ENCODE measurements at places on chromosomes 4 and X.

DNA sequence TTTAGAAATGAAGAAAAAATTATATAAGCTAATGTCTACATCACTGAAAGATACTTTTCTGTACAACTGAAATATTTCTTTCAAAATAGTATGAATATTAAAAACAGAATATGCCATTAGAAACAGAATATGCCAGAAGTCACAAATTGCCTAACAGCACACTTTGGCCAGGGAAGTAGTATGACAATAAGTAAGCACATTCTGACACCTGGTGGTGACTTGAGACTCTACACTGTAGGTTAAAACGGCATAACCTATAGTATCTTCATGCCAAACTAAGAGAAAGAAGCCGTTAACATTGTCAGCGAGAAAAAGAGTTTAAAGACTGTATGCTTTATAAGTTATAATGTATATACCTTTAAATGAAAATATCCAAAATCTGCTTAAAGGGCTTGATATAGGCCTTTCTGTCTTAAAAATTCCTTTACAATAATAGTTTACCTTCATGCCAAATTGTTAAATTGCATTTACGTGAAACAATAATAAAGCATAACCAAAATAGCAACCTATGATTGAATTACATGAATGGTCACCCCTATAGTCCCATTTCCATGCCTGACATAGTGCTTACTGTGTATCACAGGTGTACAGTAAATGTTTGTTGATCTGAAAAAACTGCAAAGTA is 32.8 kb downstream of the FAM13A start:
- peak; percentile 35 for DNase-seq

GRCh38 chrX:36957425-36958328 is 50.5 kb upstream of the FAM47C start:
- DNase-seq: no peak

DNA sequence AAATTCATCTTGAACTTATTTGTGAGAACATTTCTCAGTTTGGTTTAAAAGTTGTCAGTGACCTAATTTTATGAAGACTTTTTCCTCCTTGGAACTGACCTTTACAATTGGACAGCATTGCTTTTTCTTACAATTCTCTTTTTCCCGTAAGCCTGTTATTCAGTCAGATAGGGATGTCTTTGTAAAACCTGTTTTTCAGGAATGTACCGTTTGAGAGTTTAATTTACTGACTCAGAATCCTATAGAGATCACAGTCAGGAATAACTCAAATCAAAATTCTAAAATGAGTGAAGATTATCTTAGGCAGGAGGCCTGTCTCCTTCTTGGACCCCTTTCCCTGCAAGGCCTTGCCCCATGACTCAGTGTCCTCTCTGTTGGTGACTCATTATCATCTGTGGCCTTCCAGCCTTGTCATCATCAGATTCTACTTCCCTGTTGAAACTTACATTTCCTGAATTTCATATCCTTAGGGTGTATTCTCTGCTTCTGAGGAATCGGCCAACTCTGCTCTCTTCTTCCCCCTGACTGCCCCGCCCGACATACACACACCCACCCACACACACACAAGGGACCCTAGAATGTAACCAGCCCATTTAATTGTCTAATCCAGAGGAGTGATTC is 99.8 kb downstream of the ARHGAP10 start:
- DNase-seq: no peak

DNA sequence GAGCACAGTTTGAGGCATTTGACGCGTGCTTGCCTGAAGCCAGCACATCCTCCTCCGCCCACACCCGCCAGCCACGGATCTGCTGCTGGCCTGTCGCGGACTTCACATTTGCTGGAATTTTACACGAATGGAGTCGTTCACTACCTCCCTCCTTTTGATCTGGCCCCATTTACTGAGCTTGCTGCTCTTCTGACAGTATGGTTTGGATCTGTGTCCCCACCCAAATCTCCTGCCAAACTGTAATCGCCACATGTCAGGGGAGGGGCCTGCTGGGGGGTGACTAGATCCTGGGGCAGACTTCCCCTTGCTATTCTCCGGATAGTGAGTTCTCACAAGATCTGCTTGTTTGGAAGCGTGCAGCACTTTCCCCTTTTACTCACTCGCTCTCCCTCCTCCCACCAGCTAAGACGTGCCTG is 19.9 kb upstream of the CPLX1 start:
- DNase-seq: no peak

DNA sequence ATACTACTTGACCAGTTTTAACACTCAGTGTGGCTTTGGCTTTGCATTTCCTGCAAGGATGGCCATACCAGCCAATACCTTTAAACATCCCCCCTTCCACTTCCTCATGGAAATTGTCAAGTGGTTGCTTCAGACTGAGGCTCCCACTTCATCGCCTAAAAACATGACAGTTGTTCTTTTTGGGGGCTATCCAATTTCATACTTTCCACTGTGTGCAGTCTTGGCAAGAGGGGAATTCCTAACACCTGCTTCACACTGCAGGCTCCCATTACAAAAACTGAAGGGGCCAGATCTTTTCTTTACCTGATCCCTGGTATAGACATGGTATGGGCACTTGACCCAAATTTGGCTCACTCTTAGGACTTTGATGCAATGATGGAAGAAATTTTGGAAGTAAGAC is 28.5 kb upstream of the TSR2 start:
- no peak for DNase-seq

GRCh38 chr4:54439831-54440243 is 210.7 kb downstream of the PDGFRA start:
- DNase-seq: no peak

DNA sequence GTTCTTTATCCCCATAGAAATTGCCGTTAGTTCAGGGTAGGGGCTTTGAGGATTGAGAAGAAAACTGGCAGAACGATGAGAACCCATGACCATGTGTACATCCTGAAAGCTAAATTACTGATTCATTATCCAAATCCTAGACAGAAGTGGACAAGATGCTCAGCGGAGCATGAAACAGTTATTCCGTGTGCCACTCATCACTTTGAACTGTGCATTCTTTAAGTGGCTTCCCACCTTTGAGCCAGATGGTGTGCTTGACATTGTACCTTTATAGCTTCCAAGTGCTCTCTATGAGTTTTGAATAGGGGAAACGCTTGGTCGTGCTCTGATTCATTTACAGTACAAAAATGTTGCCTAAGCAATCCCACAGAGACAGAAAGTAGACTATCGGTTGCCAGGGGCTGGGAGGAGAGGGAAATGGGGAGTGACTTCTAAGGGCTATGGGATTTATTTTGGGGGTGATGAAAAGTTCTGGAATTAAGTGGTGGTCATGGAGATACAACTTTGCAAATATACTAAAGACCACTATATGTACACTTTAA is 100.0 kb downstream of the DOCK11 start:
- DNase-seq: no peak

GRCh38 chrX:31199840-31200114 is 127.9 kb upstream of the FTHL17 start:
- no peak for DNase-seq

DNA sequence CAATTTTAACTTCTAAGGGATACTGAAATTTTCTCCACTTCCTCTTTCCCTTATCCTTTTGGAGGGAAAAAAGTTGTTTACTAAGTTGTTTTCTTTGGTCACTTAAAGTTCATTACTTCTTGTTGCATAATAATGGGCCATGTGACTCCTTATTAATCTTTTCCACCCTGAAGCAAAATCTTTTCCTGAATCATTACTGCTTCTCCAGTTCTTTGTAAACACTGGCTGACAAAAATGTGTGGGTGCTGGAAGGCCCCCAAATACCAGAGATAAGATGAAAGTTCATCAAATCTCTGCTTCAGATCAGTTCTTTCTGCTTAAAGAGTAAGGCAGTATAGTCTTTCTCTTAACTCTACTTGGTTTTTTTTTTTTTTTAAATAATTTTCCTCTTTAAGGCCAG is 108.9 kb upstream of the NHS start:
- DNase-seq: no peak

GRCh38 chr4:55399581-55399980 is 3.8 kb downstream of the TMEM165 start:
- DNase-seq: no peak

DNA sequence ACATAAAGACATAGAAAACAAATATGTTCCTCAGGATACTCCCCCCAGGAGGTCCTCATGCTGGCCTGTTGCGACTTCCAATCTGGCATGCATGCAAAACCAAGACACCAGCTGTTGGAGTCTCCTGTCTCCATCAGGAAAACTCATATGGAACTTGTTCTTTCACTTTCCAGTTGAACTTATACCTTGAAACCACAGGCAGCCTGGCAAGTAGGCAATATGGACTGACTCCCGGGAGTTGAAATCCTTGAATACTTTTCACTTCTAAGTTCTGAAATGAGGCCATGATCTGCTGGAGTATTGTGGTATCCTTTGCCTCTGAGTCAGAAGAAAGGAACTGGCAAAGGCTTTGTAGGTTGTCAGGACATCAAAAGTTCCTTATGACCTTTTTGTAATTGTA is 444.2 kb downstream of the IDS start:
- no peak for DNase-seq

- no peak for DNase-seq
Observed at GRCh38 chr4:63493265-63493664, 916.0 kb downstream of the TECRL start.

DNA sequence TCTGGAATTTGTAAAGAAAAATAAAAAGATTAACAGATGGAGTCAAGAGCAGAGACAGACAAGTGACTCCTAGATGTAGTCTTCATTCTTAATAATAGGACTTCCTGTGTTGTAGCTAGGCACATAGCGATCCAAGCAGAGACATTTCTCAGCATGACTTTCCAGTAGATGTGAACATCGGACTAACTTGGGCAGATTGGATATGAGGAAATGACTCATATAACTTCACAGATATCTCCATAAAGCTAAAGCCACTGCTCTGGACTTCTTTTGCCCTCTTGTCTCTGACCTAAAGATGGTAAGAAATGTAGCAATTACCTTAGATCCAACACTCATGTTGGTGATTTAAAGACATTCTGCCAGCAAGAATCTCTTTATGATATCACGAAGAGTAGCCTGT is 131.7 kb downstream of the EPHA5 start:
- DNase-seq: no peak

DNA sequence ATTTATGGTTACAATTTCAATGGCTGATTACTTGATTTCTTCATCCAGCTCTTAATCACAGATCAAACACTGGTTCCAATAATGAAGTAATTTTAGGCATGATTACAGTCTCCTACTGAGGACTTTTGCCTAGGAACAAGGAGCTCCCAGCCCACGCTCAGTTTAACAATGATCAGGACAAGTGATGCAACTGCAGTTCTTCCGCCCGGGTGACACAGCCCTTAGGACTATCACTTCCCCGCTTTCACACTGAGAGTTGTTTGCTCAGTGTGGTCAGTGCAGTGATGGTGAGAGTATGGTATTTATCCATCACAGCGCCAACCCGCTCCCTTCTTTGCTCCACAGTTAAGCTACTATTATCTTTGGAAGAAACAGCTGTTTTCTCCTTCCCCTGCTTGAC is 203.2 kb upstream of the MBNL3 start:
- no peak for DNase-seq

DNA sequence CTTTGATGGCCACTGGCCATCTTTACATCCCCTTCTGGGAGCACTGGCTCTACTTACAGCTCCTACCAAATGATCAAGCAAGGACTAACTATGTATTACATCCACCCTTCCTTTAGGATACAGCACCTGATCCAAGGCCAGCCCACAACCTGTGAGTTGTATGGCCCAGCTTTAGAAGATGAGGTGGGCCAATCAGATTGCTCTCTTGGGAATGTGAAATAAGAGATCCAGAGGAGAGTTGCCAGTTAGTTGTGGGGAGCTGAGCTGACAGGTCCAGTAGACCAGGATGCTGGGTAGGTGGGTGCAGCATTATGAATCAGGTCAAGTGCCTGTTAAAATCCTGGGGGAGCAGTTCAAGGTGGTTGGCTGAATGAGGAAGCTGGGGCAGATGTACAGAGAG is 111.5 kb downstream of the GNL3L start:
- no peak for DNase-seq

DNA sequence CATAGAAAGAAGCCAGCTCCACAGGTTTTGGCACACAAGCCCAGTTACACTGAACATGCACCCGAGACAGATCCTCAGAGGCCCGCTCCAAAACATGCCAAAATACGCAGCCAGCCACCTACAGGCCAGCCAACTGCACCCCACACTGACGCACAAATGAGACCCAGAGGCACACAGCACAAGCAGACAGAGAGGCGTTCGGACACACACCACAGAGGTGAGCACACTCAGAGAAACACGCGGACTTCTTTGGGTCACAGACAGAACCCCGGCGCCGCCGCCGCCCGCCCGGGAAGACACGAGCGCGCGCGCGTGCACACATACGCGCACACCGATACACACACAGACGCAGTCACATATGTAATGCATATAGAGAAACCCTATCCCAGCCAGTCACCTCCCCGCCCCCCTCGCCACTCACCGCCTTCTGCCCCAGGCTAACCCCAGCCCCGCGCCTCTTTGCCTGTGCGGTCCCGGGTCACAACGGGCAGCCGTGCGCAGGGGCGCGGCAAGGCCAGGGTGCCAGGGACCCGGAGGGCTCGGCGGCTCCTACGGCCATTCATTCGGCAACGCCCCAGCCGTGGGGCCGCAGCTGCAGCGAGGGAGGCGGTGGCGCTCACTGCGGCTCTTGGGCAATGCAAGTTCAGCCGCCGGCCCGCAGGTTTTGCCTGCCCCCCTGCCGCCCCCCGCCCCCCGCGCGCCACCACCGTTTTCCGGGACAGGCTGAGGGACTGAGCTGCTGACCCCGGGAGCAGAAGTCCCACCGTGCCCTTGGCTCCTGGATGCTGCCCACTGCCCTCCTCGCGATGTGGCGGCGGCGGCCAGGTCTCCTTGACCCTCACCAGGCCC is 553 bp downstream of the SEPTIN6 start:
- DNase-seq: peak; percentile 59

DNA sequence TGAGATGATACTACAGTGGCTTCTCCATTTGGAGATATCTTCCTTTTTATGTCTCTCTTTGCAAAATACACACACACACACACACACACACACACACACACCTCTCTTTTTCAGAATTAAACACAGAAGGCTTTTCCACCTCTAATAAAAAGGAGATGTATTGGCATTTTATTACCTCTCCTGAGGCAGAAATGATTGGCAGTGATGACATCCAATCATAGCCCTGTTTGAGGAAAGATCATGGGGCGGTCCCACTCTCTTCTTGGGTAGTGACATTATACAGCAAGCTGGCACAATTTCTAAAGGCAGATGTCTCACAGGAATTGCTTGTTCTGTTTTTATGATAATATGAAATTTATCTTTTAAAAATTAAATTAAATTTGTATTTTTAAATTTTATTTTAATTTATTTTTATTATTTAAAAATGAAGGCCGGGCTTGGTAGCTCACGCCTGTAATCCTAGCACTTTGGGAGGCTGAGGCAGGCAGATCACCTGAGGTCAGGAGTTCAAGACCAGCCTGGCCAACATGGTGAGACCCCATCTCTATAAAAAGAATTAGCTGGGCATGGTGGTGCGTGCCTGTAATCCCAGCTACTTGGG is 15.6 kb downstream of the CHRNA9 start:
- no peak for DNase-seq

- DNase-seq: no peak
Observed at GRCh38 chr4:3174371-3175338, 74.3 kb upstream of the MSANTD1 start.

GRCh38 chr4:120683897-120684540 is 238.5 kb downstream of the PRDM5 start:
- DNase-seq: no peak

Measured in stimulated activated naive CD8-positive, alpha-beta T cell treated with anti-CD3 and anti-CD28 coated beads, Interleukin-15, Interleukin-2, amounts not matched to agents 100 U/mL and 50 U/mL, for 24 hours (primary cell).